ENCODE measurements at places on chromosomes 2 and 18.

- DNase-seq: no peak
Measured at GRCh38 chr2:208671284-208671683, 264.7 kb downstream of the PTH2R start.

GRCh38 chr2:212360068-212360460, 178.5 kb downstream of the ERBB4 start:
- no peak for DNase-seq

- DNase-seq: no peak
Measured at GRCh38 chr2:226691255-226691654, 108.4 kb downstream of the IRS1 start.

- DNase-seq: no peak
Measured at GRCh38 chr18:62928326-62928725, 213.0 kb downstream of the PHLPP1 start.

DNA sequence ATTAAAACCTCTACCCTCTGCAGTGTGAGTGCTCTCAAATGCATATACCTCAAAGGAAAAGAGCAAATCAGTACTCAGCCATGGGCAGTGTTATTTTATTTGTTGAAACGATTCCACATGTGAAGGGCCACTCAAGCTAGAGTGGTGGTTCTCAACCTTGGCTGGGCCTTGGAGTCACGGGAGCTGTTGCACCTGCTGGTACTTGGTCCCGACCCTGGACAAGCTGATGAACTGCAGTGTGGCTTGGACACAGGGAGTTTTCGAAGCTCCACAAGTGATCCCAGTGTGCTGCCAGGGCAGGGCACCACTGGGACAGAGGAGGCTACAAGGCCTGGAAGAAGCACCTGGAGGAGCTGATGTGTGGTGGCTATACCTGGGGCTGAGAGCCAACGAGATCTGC, 19.7 kb downstream of the GNLY start:
- DNase-seq: no peak

DNA sequence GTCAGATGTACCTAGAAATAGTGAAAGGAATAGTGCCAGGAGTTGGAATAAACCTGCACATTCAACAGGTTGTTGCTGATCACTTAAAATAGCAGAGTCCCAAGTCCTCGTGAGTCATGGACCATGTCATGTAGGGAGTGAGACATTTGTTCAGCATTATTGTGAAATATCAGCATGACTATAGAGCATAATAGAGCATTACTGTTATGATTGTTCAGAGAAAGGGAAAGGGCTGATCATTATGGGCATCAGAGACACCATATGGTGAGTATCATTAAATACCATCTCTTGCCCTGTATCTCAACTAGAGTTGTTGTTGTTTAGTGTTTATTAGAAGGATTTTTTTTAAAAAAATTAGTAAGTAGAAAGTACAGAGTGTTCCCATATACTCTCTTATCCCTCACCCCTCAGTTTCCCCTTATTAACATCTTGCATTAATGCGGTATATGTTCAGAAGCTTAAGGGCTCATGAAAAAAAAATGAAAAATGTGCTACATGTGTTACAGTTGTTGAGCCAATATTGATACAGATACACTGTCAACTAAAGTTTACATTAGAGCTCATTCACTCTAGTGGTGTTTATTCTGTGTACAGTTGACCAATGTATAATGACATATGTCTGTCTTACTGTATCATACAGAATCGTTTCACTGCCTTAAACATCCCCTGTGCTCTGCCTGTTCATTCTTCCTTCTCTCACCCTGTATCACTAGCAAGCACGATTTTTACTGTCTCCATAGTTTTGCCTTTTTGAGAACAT, 5.7 kb downstream of the ELAC1 start:
- DNase-seq: no peak

DNA sequence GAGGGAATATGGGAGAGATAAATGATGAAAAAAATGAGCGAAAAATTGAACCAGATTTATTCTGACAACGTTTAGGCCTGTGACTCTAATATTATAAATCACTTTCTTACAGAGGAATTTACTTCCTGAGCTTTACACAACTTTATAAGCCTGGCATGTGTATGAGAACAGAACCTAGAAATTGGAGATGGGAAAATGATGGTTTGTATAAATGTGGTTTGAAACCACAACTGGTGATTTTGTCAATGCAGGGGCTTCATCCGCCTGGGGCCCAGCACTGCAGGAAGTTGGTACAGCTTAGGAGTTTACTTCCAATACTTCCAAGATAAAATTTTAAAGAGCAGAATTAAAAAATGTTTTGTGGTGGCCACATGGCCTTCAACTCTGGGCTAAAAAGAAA, 82.3 kb downstream of the VAPA start:
- DNase-seq: no peak

DNA sequence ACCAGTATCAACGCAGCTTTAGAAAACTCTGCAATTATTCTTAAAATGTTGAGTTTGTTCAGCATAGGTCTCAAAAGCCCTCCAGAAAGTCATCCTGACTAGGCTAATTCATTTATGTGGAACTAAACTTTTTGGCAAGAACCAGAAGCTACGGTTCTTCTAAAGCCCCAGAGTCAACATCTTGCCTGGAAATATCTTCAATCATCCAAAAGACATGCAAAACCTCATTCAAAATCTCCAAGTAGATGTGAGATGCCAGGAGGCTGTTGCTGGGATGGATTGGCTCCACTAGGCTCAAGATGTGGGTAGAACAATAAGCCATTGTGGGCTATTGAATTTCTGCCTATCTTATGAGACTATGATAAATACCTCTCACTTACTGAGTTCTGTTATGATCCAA, 2.1 kb upstream of the SCG2 start:
- no peak for DNase-seq

DNA sequence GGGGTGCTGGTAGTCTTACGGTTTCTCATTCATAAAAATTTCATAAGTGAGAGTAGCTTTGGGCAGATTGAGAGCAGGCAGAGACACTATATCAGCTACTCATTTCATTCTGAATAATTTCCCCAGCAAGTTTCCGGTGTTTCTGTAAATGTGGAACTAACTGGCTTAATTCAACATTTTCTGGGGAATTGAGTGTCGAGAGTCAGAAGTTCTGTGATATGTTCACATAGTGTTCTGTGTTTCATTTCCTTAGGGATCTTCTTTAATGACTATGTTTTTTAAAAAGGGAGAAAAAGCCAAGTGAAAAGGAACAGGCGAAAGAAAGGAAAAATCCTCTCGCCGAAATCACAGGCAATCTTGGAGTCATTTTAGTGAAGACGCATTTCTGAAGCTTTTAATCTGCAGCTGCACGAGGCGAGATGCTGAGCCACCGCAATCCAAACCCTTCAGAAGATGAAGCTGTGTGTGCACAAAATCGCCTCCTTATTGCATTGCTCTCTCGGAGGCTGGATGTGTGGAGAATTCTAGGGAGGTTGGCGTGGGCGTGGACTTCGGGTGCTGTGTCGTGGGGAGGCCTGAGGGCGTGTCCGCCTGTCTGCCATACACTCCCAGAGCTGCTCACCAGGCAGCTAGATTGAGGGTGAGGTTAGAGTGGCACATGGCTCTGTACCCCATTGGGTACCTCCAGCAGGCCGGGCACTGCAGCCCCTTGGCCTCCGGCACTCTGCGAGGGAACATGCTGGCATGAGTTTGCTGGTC, 38.4 kb upstream of the HDAC4 start:
- DNase-seq: no peak

DNA sequence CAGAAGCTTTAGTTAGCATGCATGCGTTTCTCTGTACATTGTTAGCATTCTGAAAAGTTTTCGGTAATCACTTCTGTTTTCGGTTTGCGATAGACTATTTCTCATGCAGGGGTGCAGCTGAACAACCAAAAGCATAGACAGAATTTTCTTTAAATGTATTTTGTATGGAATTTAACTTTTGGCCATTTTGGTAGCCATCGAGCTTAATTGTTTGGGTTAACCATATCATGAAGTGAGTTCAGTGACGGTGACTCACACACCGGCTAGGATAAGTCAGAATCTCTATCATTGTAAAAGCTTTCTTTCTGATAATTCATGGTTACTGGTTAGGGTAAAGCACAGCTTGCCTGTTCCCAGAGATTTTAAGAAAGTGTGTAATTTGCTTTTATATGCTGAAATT, 107.2 kb downstream of the CD226 start:
- no peak for DNase-seq

DNA sequence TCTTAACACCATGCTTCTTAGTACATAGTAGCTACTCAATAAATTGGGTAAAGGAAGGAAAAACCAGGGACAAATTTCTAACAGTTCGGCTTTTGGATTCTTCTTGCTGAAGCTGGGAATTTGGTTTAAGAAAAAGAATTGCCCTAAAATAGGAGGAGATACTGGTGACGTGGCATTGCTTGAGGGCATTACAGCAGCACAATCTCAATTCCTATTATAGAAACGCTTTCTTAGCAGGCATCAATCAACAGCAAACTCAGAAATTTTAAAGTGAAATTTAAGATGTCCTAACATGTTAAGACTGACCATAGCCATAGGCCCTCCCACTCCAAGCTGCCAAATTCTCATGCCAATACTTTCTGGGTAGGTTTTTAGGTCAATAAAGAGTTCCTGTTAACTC, 169.5 kb downstream of the SRBD1 start:
- DNase-seq: no peak

- DNase-seq: no peak
Measured at GRCh38 chr2:211157211-211157610, 600.8 kb downstream of the CPS1 start.

DNA sequence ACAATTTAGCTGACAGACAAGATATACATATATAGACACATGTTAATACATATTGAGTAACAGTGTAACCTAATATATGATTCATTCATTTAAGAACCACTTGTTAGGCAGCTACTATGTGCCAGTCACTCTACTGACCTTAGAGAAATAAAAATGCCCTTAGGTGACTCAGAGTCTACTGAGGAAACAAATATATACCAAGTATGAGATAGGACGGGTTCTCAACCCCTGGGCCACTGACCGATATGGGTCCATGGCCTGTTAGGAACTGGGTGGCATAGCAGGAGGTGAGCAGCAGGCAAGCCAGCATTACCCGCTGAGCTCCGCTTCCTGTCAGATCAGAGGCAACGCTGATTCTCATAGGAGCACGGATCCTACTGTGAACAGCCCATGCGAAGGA, 14.8 kb downstream of the STRN start:
- no peak for DNase-seq

DNA sequence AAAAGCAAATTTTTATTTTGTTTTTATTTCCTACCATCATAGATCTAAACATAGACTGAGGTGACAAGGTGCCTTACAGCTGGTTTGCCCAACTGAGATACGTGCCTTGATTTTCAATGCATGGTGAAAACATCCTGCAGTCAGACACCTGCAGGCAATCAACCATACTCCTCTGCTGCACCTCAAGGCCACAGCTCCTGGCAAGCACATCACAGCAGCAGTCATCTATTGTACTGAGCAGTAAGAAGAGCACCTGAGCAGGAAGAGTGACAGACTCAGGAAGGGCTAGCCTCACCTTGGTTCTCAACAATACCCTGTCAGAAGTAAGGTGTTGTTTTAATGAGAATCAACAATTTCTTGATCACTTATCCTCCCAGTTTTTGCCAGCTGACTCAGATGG, 1206.8 kb upstream of the NRXN1 start:
- DNase-seq: no peak

GRCh38 chr2:158755310-158756087, 39.6 kb upstream of the DAPL1 start:
- DNase-seq: no peak

- no peak for DNase-seq
Measured at GRCh38 chr2:219087848-219088247, 27.1 kb upstream of the IHH start.

- no peak for DNase-seq
Measured at GRCh38 chr2:145623136-145623535, 1103.2 kb upstream of the ZEB2 start.

DNA sequence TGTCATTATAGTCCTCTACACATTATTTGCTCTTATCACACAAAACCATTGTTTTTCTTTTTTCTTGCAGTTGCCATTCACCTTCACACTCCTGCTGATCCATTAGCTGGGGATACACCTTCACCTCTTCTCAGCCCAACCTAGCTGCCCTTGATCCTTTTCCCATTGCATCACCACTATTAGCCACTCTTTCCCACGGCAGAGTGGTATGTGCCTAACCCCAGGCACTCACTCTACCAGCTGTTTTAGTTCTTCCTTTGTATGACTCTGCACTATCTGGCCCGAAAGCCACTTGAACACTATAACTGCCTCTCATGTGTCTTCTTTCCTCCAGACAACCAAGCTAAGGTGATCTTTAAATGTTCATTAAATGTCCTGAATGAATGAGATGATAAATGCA, 145.4 kb upstream of the PIK3C3 start:
- DNase-seq: no peak

GRCh38 chr18:58201268-58201667, 157.2 kb downstream of the NEDD4L start:
- DNase-seq: no peak

- no peak for DNase-seq
Measured at GRCh38 chr2:233259730-233260129, 8.3 kb downstream of the ATG16L1 start.

DNA sequence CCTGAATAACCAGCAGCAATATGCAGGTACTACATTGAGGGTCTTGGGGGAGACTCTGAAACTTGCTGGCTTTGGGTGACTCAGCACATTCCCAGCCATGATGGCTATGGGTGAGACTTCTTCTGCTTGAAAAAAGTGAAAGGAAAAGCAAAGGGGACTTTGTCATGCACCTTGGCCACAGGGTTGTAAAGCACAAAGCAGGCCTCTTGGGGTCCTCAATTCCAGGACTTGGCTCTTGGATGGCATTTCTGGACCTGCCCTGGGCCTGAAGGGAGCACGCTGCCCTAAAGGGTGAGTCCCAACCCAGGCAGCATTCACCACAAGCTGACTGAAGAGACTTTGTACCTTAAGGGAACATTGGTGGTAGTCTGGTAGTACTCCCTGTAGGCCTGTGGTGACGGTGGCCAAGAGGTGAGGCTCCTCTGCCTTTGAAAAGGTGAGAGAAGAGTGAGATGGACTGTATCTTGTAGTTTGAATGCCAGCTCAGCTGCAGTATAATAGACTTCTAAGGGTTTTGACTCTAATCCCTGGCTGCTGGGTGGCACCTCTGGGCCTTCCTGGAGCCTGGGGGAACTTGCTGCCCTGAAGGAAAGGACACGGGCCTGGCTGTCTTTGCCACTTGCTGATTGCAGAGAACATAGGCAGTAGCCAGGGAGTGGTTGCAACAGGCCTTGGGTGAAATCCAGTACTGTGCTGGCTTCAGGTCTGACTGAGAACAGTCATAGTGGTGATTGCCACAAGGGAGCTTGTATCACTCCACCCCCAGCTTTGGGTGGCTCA, 36.5 kb upstream of the CYTIP start:
- DNase-seq: no peak

GRCh38 chr2:176997074-176997791, 215.4 kb upstream of the HNRNPA3 start:
- DNase-seq: no peak

GRCh38 chr2:74548285-74548899, 5.3 kb downstream of the LOXL3 start:
- no peak for DNase-seq

GRCh38 chr2:96537066-96537733, 648 bp downstream of the ARID5A start:
- DNase-seq: peak; percentile 14

- no peak for DNase-seq
Measured at GRCh38 chr18:12098374-12098773, 4.7 kb downstream of the ANKRD62 start.

- no peak for DNase-seq
Measured at GRCh38 chr2:231189571-231190495, 8.6 kb upstream of the ARMC9 start.
